ENCODE measurements at places on chromosomes 11 and 22.

DNA sequence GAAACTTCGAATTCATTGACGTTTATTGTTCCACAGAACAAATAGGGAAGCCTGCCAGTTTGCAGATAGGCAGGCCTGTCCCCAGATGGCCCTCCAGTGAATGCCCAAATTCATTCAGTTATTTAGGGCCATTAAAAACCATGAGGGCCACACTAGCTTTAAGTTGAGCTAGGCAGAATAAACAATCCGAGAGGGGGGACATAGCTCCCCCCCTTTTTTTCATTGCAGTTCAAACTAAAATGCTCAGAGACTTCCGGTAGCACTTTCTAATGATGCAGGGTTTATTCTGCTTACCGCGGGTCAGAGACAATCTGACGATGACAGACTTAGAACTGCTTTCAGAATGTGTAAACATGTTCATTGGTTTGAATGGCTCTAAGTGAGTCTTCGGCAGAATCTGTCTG is 72.0 kb downstream of the ZBTB16 start:
- no peak for DNase-seq

DNA sequence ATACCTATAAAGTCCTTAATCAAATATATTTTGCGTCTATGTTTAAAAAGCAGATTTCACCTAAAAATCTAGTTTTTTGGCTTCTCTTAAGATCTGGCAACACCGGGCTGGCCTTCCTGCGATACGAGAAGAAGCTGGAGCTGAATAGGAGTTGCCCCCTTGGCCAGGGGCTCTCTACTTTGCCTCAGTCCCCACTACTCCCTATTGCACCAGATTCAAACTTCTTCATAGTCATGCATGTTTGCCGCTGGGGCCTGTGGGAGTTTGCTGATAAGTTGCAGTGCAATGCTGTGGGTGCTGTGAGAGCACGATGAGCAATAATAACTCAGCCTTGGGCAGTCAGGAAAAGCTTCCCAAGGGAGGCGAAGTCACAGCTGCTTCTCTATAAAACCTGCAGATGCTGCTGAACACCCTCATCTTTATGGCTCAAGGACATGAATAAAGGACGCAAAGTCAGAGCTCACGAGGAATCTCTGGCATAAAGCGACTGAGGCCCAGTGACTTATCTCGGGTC is 15.2 kb upstream of the EIF3D start:
- no peak for DNase-seq

DNA sequence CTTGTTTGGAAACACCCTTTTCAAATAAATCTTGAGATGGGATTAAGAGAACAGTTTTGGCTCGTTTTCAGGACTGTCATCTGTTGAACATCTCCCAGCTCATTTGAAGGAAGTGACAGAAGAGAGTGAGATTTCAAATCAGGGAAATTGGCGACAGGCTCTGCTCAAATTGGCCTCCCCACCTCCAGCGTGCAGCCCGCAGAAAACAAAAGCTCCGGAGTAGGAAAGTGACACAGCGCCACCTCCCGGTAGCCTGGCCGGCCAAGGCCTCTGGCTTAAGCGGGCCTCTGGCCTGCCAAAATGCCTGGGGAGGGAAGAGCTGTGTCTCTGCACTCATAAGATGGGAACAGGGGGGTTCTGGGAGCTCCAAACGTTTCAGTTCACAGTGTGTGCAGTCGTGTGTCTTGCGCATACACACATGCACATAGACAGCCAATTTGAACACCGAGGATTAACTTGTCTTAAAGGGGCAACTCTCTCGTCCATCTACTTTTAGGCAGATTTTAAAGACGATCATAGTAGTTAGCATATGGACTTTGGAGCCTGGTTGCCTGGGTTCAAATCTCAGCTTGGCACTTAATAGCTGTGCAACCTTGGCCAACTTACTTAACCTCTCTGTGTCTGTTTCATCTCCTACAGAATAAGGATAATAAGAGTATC is 132.7 kb upstream of the RCN1 start:
- DNase-seq, result peak; percentile 89

DNA sequence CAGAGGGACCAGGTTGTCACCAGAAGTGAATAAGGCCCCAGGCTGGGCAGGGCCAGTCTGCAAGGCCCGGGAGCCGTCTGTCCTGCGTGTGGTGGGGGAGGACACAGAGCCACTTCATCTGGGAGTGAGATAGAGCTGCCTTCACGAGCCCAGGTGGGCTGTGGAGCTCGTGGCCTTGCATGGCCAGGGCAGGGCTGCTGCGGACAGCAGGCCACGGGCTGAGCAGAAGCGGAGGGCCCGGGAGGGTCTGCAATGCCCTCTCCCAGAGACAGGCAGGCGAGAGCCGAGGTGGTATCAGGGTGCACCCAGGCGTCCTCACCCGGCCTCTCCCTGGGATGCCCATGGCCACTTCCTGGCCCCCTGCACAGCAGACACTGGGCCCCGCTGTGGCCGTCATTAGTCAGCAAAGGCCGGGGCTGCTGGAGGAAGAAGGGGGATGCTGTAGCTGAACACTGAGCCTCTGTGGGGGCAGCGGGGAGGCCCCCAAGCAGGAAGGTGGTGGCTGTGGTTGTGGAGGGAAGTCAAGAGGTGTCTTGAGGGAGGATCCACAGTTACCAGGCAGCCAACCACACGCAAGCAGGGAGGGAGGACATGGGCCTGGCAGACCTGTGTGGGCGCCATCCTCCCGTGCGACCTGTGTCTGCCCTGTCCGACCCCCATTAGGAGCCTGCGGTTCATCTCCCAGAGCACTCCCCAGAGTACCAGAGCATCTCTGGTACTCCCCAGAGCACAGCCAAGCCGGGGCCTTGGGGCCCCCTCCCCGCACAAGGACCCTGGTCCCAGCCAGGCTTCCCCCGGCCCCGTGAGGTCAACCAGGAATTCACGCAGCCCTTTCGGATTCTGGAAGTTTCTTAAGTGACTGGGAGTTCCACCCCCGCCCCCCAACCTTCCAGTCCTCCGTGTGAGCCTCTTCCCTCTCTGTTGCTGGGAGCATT is 1109.5 kb downstream of the BRD1 start:
- no peak for DNase-seq

GRCh38 chr11:75654314-75654713 is 14.5 kb downstream of the MAP6 start:
- DNase-seq, result no peak

DNA sequence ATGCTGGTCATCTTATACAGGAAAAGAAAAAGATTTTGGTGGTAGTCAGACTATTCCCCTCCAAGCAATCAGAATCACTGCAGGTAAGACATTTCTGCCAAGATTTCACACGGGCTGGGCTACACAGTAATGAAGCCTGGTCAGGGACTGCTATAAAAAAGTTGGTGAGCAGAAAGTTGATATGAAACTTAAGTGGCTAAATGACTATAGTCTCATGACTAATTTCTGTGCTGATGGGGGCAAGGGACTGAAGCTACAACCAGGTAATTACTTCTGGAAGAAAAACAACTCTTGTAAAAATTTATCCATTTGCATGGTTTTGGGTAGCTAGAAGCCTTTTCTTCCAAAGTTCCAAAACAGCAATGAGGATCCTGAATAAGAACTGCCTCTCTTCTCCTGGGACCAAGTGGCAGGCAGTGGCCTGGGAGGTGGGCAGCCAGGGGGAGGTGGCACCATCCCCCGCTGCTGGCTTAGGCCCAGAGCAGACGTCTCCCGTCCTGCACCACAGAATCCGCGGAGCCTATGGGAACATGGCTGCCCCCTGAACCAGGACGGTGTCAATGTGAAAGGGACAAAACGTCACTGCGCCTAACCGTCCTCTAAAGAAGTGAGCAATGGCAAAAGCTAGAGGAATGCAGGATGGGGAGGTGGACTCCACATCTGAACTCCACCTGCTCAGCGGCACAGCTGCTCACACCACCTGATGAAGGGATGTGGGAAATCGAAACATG is 122.6 kb upstream of the LMO1 start:
- DNase-seq, result no peak

DNA sequence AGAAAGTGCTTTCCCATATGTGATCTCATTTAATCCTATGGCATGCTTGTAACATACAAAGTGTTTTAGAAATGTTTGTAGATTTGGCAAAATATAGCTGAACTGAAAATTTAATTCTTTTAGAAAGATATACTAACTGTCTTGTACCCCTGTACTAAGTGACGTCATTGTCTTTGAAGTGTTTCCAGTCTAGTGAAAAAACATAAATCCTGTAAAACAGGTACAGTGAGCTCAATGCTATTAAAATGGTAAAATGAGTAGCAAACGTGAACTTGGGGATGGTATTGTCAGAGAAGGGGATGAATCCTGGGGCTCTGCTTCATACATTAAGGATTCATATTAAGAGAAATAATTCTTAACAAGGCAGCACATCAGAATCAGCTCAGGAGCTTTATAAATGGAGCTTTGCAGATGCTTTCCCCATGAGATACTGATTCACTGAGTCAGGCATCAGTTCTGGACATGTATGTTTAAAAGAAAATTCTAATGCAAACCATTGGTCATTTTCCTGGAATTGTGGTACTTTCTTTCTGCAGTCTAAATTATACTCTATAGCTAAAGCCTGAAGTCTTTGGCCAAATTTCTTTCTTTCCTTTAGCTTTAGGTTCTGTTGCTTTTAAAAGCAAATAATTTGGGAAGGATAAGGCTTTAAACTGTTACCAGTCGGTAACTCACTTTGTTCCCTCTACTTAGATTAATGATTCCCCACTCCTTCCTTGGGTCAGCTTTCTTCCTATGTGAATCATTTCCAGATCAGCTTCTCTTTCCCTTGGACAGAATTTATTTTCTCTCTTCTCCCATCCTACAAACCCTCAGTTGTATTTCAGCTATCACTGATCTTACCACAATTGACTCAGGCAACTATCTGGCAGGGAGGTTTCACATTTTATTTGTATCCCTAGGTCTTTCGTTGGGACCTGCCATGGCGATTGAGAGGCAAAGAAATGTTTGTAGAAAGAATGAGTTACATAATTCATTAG is 57.5 kb upstream of the DDI1 start:
- DNase-seq, result no peak

DNA sequence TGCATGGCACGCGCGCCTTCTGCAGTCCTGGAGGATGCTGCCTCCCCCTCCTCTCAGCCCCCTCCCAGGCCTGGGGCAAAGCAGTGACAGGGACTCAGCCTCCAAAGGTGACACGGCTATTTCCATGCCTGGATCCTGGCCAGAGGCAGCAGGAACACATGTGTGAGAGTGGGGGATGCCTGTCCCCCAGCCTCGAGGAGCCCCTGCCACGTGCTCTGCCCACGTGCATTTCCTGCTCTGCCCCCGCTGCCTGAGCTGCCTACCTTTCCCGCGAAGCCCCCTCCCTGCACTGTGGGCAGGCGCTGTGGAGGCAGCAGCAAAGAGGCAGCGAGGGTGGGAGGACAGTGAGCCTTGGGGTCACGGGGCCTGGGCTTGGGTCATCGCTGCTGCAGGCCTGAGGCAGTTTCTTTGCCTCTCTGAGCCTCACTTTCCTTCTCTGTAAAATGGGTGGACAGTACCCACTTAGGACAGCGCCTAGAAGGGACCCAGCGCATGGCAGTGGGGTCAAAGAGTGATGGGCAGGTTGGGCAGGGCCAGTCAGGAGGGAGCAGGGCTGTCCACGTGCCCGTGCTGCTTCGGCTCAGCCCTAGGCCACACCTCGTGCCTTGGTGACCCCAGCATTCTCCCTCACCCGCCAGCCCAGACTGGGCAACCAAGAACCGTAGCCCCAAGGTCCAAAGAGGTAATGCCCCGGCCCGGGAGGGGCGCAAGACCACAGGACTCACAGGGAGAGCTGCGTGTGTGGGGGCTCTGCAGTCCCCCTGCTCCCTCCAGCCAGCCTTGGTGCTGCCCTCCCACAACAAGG is 48.6 kb downstream of the FLRT1 start:
- no peak for DNase-seq

GRCh38 chr11:58734681-58735490 is 3.1 kb upstream of the GLYAT start:
- no peak for DNase-seq

GRCh38 chr11:68829581-68829980 is 12.1 kb downstream of the CPT1A start:
- no peak for DNase-seq

- no peak for DNase-seq
Observed at GRCh38 chr11:69700278-69701140, 3.3 kb downstream of the FGF19 start.

GRCh38 chr22:44570476-44571445 is 72.7 kb upstream of the RTL6 start:
- no peak for DNase-seq

GRCh38 chr11:62427630-62428233 is 8.9 kb downstream of the SCGB1A1 start:
- DNase-seq, result no peak

DNA sequence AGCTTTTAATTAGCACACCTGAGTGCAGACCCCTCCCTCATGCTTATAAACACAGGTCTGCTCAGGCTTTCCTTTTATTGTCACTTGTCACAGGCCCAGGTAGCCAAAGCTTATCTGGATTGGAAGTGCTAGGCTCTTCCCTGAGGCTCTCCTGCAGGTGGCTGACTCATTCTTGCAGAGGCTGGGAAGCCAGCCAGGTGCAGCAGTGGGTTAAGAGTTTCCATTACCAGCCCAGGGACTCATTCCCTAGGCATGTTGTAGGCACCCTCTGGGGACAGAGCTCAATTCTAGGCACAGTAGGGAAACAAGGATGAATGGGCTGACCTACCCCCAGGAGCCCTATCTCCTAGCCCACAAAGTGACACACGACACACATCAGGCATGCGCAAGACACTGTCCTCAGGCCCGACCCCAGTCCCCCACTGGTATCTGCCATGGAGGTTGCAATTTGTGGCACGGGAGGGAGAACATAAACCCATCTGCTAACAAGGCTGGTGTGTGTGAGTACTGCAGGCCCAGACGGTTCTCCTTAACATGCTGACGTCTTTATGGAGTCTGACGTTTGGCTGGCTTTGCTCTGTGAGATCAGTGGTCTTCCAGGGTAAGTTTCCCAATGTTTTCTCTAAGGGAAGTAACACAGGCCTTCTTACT is 94.2 kb downstream of the ABTB2 start:
- no peak for DNase-seq

DNA sequence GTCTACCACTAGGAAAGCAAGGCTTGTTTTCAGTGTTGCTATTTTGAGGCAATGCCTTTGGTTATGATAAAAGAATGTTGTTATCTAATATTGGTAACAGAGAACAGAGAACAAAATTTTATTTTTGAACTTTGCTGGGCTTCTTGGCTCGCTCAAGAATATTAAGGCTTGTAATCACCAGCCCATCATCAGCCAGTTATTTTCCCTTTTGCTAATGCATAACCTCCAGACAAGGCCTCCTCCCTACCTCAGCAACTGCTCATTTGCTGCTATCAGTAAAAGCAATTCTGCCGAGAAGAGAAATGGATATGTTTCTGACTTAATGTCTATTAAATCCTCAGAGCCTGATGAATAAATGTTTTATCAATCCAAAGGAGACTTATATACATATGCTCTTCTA is 8.9 kb downstream of the MTMR2 start:
- no peak for DNase-seq

- DNase-seq, result no peak
Observed at GRCh38 chr11:115959081-115959486, 454.9 kb upstream of the CADM1 start.

- DNase-seq, result no peak
Observed at GRCh38 chr11:125404157-125404810, 91.8 kb downstream of the FEZ1 start.

- DNase-seq, result no peak
Observed at GRCh38 chr11:31824332-31824878, 13.3 kb upstream of the PAX6 start.
